ENCODE measurements at places on chromosomes 3 and 15.
A peak's percentile ranks its signal among the peaks of the same experiment; 100 is the strongest.

DNA sequence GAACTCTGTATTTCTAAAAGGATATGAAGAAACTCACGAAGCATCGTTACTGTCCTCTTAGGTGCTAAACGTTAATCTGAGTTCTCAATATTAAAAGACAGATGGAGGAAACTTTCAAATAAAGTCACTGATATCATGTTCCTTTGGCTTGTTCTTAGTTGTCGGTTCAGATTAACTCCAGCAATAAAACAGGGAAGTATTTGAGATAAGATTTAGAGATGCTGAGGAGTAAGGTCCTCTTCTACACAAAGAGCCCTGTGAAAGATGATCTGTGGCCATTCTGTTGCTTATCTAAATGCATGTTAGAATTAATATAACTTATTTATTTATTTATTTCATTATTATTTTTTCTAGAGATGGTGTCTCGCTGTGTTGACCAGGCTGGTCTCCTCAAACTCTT lies 19.2 kb downstream of the AKAP13 start:
- no peak for DNase-seq

GRCh38 chr15:66982250-66982649 lies 83.2 kb upstream of the SMAD3 start:
- DNase-seq = no peak

- DNase-seq = no peak
These were observed 11.8 kb upstream of the CSTA start for GRCh38 chr3:122313281-122313680.

- no peak for DNase-seq
These were observed 86.3 kb upstream of the TCF12 start for GRCh38 chr15:56832125-56832524.

DNA sequence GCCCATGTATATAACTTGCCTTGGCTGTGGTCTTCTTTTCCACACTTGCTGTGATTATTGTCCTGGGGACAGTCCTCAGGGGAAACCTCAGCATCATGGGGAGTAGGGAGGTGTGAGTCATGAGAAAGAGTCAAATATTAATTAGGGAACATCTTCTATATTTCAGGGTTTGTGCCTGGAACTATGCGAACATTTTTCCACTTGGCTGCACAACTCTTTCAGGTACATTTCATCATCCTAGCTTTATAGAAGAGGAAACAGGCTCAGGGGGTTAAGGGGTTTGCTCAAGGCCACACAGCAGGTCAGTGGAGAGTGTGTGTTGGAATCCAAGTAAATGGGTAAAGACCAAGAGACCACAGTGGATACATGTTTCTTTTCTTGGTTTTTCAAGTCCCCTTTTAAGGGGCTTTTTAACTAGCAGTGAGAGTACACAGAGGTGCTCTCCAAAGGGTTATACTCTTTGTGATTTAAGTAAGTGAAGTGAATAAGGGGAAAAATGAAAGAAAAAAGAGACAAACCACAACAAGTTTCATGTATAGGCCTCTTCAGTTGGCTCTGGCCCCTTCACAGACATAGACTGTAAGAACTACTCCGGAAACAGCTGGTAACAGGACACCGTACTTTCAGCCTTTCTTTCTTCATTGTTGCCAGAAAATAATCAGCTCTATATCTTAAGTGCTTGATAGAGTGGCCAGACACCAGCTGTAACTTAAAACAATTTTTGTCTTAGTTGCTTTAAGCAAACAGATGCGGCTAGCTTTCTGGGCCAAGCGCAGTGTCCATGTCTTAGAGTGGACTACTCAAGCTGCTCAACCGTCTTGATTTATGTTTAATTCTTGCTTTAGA lies 64.6 kb downstream of the EEFSEC start:
- no peak for DNase-seq

GRCh38 chr15:25718169-25718536 lies 145.0 kb downstream of the ATP10A start:
- DNase-seq = no peak

GRCh38 chr15:71800190-71800589 lies 10.2 kb upstream of the NR2E3 start:
- no peak for DNase-seq

- peak; percentile 52 for DNase-seq
These were observed 205.9 kb downstream of the P3H2 start for GRCh38 chr3:189914799-189915198.

DNA sequence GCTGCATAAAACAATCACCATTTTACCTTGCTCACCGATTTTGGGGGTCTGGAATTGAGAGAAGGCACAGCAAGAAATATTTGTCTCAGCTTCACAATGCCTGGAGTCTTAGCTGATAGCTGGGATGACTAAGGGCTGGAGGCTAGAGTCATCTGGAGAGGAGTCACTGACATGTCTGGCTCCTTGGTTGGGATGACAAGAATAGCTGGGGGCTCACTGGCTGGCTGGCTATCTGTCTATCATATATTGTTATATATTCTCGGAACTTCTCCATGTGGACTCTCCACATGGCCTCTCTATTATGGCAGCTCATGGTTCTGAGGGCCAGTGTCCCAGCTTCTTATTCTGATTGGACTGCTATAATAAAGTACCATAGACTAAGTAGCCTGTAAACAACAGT lies 20.0 kb upstream of the TRIM71 start:
- DNase-seq = no peak

GRCh38 chr3:49410066-49410845 lies 1.5 kb downstream of the RHOA start:
- no peak for DNase-seq

GRCh38 chr15:73575636-73576247 lies 57.4 kb downstream of the NPTN start:
- DNase-seq = no peak

DNA sequence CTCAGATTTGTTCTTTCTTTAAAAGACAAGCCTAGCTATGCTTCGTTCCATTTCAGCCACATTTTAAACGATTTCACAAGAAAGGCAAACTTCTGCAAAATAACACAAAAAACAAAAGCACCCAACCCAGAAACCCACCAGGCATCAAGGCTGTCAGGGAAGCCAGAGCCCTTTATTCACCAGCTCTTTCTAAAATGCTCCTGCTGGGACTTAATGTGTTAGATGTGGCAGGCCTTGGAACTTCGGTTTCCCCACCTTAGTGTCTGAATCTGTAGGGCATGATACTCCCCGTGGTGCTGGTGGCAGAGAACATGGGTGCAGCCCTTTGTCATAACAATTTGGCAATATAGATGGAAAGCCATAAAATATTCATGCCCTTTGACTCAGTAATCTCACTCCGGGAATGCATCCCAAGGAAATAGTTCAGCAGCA lies 56.8 kb upstream of the LCTL start:
- DNase-seq = no peak

DNA sequence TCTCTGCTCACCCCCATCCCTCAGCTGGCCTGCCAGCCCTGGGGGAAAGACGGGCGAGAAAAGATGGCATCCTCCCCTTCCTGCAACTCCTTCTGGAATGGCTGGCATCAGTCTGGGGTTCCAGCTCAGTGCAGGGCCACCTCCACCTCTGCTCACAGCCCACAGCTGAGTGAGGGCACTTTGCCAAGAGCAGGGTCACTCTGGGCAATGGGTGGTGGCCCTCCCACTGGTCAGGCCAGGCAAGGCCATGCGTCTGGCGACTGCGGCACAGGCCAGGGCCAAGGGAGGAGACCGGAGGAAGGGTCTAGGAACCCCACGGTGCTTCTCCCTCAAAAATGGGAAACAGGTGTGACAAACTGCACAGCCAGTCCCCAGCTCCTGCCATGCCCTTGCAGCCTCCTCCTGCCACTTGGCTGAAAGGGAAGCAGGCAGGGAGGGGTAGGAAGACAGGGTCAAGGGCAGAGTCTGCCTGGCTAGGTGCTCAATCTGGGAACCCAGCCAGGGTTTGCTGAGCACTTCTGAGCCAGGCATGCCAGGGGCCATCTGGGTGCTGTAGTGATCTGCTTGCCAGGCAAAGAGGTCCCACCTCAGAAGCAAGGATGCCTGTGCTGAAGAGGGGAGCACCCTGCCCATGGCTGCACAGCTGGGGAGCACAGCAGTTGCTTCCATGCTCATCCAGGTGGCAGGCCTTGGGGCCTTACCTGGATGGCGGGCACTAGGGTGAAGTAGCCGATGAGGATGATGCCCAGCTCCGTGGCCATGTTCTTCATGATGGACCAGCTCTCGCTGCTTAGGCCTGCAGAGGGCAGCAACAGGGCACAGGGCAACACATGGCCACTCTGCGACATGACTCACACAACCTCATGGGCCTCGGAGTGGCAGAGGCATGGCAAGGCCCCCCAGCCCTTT lies 41.2 kb downstream of the PTPN23 start:
- DNase-seq = no peak

DNA sequence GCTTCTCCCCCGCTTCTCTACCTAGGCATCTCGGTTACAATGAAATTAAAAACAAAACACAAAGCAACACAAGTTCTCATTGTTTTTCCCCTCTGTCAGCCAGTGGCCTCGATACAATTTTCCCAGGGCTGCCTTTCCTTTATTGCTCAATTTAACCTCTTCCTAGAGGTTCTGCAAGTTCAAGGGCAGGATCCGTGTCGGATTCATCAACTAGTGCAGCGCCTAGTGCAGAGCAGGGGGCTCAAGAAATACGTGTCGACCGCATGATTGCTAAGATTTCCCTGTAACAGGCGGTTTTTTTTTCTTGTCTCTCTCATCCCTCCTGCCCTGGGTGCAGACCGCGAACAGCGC lies 1.4 kb upstream of the BHLHE40 start:
- DNase-seq = peak; percentile 23

DNA sequence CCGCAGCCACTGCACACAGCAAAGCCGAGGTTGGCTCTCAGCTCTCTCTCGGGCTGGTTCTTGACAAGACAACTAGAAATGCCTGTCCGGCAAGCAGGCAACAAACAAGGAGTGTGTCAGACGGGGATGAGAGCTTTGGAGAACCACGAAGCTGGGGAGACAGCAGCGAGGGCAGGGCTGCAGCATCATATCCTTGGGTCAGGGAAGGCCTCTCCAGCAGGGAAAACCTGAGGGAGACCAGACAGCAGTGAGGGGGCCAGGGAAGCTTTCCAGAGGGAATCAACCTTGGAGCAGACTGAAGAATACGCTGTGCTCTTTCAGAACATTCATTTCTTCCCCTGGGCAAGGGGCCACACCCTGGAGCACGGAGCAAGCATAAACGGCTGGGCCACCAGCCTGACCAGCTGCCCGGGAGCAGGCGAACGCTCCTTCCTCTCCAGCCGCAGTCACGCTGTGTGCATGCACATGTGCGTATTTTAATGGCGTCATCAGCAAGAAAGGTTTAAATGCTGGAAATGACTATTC lies 58.7 kb downstream of the CHSY1 start:
- DNase-seq = no peak

GRCh38 chr3:5644773-5645670 lies 457.5 kb downstream of the EDEM1 start:
- DNase-seq = no peak

DNA sequence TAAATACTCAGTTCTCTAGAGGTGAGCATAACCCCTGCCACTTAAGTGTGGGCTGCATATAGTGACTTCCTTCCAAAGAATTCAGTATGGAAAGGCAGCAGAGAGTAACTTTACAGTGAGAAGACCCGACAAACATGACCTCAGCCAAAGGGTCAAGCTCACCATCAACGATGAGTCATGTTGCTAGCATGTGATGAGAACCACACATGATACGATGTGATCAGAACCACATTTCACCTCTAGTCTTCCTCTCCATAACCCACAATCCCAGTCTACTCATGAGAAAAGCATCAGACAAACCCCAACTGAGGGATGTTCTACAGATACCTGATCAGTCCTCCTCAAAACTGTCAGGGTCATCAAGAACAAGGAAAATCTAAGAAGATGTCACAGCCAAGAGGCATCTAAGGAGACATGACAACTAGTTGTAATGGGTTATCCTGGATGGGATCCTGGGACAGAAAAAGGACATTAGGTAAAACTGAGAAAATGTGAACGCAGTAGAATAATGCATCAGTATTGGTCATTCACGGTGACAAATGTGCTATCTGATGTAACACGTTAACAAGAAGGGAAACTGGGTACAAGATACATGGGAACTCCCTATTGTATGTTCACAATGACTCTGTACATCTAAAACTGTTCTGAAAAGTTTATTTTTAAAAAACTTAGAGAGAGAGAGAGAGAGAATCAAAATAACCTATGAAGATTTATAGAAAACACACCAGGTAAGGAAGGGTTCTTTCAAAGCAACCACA lies 28.3 kb downstream of the SEC61A1 start:
- no peak for DNase-seq

DNA sequence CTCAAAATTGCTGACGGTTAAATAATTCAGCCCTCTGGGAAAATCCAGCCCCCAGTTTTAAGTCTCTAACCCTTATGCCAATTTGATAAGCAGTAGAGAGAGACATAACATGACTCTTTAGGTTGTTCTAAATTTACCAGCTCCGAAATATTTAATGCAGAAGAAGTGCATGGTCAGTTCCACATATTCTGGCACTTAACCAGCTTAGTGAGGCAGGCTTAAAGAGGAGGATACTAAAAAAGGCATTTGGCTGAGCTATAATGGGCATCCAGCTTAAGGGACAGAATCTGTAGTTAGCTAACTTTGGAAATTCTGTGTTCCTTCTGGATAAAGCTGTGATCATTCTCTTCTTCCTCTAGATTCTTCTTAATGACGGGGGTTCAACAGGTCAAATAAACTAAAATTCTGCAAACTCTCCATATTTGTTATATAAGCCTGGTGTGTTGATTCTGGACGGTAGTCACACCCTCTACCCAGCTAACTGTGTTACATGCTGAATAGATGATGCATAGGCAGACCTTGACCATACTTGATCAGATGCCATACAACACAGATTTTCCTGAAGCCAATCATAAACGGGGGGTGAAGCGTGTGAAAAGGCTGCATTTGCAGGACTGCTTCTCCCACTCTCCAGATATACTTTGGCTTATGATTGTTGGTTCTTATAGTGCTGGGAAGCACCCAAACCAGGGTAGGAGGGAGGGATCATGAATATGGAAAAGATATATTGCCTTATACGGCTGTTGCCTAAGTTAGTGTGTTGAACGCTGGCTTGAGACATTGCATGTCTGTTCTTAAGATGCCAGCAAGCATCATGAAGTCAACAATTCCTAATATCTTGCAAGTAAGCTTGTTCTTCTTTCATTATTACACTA lies 118.4 kb downstream of the FGF12 start:
- no peak for DNase-seq

- DNase-seq = no peak
These were observed 125.9 kb upstream of the PHLDB2 start for GRCh38 chr3:111733154-111733553.

- peak; percentile 80 for DNase-seq
These were observed 7.3 kb downstream of the RAB27A start for GRCh38 chr15:55282284-55282833.

GRCh38 chr3:196642434-196642833 lies 2.9 kb downstream of the NRROS start:
- peak; percentile 26 for DNase-seq

DNA sequence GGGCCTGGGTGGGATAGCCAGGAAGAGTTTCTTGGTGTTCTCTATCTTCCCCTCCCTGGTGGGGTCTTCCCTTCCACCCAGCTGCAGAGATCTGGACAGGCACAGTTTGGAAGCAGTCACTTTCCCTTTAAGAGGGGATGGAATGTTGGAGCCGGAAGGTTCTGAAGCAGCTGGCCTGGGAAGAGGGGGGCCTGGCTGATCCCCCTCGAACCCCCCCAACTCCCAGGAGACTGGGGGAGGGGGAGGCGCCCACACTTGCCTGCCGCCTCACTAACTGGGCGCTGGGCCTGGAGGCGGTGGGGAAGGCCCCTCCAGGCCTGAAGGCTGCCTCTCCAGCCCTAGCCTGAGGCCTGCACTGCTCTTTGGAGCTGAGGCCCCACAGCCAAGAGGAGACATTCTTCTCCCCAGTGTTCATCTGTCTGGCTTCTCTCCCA lies 1.4 kb downstream of the DVL3 start:
- DNase-seq = no peak

GRCh38 chr15:84759018-84759417 lies 10.6 kb downstream of the ZNF592 start:
- DNase-seq = no peak

- no peak for DNase-seq
These were observed 236.7 kb downstream of the ADAMTS17 start for GRCh38 chr15:100105101-100105500.
